ENCODE measurements at places on chromosomes 12 and 14.

GRCh38 chr12:4857472-4858291 lies 52.0 kb upstream of the KCNA1 start:
- peak; percentile 77 for DNase-seq

- no peak for DNase-seq
Measured at GRCh38 chr14:96592591-96593386, 90.6 kb downstream of the PAPOLA start.

GRCh38 chr14:92578511-92578910 lies 64.9 kb downstream of the RIN3 start:
- no peak for DNase-seq

GRCh38 chr14:69041783-69042182 lies 62.7 kb upstream of the ACTN1 start:
- DNase-seq, result no peak

- no peak for DNase-seq
Measured at GRCh38 chr14:62957562-62957961, 87.7 kb downstream of the KCNH5 start.

- no peak for DNase-seq
Measured at GRCh38 chr12:116565963-116566362, 6.8 kb downstream of the MAP1LC3B2 start.

DNA sequence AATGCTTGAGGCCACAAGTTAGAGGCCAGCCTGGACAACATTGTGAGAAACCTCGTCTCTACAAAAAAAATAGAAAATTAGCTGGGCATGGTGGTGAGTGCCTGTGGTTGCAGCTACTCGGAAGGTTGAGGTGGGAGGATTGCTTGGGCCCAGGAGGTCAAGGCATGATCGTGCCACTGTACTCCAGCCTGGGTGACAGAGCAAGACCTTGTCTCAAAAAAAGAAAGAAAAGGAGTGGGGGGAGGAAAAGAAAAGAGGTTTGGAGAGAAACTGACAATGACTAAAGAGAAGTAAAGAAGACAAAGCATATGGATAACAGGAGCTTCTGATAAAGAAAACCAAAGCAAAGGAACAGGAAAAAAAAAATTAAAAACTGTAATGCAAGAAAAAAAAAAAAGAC lies 37.4 kb upstream of the SELPLG start:
- no peak for DNase-seq

DNA sequence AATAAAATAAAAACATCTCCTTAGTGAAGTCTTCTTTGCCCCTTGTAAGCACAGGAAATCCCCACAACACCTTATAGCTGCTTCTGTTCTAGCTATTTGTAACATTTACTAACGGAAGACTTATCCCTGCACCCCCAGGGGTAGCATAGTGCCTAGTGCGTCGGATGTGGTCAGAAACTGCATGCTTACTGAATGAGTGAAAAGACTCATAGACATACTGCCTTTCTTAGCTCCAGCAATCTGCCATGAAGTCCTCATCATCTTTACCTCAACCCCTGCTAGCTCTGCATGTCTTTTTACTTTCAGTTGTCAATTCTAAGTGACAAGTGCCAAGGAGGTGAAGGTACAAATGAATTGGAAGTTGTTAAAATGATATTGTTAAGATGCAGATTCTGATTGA lies 12.9 kb downstream of the RIOX1 start:
- DNase-seq, result no peak

GRCh38 chr14:77885367-77885766 lies 85.5 kb downstream of the ADCK1 start:
- DNase-seq, result no peak
